Vagina (tissue), 2 donors: ENCODE measurements at places on chromosomes 12 and 14.

DNA sequence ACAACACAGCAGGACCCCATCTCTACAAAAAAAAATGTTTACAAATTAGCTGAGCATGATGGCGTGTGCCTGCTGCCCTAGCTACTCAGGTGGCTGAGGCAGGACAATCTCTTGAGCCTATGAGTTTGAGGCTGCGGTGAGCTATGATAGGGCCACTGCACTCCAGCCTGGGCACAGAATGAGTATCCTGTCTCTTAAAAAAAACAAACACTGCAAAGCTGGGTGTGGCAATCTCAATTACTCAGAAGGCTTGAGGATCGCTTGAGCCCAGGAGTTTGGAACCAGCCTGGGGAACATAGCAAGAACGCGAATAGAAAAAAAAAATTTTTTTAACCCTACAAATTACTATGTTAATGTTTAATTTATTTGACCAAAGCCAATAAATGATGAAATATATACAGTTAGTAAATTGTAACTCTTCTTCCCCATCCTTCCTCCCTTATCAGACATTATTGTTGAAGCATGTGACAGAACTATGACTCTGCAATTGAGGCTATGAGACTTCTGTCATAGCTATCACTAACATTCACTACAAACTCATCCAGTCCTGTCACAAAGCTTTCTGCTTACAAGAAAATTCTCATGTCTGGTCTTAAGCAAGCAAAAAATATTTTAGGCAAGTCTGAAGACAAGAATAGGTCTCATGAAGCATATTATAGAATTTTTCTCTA is 9.8 kb downstream of the BTBD7 start:
- no peak for DNase-seq

DNA sequence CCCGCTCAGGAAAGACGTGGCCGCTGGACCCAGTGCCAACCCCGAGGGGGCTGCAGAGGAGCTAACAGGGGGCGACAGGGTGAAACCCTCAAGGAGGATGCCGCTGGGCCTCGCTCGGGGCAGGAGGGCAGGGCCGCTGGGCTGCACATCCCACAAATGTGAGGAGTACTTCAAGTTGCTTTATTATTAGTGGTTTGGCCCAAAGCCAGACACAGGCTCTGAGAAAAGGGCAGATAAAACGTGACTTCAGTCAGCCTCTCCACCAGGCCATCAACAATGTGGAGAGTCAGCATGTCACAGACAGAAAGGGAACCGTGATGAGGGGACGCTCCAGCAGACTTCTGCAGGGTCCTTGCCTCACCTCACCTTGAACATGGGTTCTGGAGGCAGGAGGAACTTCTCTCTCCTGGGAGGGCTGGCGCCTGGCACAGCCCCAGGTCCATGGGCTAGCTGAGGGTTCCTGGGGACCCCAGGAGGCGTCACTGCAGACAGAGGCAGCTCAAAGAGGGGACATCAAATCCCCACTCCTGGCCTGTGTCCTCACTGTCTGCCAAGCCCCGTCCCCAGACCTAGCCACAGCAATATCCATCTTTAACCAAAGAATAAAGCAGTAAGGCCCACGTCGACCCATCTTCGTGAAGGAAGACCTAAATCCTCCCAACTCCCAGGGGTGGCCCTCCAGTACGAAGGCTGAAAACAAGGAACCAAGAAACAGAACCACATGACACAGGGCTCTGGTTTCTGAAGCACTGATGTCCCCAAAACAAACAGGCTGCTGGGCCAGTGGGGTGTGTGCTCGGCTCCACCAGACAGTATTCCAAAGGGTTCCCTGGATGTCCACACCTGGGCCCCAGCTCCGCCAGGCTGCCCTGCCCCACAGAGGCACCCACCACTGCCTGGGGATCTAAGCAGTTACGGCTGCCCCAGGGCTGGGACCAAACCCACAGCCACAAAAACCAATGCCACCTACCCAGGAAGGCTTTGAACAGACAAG is 35.1 kb downstream of the CCDC85C start:
- DNase-seq, result no peak

- peak; percentile 74 for DNase-seq
Observed at GRCh38 chr14:102795060-102795925, 18.0 kb downstream of the TRAF3 start.

DNA sequence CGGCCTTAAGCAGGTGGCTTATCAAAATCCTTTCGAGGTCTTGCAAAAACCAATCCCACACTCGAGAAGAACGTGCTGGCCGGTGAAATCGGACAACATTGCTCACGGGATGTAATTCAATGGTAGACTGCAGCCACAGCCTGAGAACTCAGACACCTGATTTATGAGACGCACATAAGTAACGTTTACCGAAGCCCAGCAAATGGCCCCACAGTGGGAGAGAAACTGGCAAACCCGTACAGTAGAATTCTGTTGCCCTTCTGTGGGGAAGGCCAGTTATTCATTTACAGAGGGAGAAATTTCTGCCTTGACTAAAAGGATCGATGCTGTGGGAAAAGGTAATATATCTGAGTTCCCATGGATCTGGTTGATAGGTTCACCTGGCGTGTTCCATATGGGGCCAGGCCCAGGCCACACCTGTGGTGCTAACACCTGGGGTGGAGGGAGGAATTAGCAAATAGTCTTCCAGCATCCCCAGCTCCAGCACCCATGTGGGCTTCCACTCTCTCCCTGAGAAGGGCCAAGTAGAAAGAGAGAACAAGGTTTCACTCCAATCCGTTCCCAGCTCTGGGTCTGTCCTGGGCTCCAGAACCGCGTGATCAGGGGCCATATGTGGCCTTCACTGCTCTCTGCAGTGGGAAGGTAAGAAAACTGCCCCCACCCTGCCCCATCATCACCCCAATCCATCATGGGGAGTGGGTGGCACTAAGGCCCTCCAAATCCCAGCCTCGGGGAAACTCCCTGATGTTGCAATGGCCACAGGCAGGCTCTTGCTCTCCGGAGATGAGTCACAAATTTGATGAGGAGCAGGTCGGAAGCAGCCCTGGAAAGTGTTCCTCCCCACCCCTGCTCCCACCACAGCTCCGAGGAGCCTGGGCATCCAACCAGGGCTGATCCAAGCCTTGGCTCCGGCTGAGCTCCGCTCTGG is 12.7 kb downstream of the BDKRB1 start:
- DNase-seq, result no peak

DNA sequence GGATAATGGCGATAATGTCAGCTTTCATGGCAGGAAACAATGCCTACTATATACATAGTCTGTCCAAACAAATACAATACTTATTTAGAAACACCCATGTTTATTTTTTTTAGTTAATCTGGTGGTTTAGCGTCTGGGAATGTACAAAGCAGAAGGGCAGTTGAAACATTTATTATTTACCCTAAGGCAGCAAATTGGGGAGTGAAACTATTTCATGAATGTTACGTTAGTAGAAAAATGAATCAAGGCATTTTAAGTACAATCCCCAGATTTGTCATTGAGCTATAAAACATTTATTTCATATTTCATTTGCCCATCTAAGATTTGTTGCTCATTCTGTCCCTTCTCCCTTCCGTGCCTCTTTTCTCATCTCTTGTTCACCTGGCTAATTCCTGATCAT is 87.1 kb upstream of the ATF1 start:
- no peak for DNase-seq

DNA sequence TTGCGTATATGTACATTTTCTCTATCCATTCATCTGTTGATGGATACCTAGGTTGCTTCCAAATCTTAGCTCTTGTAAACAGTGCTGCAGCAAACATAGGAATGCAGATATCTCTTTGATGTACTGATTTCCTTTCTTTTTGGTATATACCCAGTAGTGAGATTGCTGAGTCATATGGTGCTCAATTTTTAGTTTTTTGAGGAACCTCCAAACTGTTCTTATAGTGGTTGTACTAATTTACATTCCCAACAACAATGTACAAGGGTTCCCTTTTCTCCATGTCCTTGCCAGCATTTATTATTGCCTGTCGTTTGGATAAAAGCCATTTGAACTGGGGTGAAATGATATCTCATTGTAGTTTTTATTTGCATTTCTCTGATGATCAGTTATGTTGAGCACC is 44.3 kb downstream of the PELI2 start:
- no peak for DNase-seq

DNA sequence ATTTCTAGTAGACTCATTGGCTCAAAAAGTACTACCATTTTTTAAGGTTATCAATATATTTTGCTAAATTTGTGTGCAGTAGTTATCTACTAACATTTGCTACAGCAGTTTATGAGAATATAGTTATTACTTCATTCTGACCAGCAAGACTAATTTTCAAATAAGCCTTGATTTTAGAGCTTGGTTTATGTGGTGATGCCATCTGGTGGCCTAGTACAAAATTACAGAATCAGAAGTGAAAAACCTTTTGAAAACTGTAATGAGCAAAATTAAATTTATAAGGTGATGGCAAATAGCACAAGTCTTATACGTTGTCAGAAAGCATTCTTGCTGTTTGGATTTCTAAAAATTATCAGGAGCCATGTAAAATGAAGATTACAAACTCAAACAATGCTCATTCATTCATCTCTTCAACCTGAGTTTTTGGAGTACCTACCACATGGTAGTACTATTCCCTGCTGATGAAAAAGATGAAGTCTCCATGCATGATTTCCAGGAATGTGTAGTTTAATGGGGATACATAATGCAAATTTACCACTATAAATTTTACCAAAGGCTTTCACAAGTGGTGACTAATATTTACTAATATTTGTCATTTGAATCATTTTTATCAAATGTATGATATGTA is 51.0 kb downstream of the MAGOHB start:
- DNase-seq, result no peak

DNA sequence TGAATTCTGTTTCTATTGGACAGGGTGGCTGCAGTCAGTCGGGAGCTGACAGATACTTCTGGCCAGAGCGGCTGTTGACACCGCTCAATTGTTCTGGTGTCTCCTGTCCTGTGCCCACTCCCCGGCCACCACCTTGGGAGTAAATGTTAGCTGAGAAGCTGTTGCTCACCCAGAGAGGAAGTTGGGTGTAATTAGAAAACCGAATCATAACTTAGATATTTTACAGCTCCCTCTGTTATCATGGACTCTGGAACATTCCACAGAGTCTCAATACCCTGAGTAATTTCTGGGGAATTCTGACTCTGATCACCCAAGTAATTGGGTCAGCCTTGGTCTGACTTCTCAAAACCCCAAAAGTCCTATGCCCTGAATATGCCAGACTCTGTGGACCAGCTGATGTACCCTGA is 58.3 kb upstream of the RFLNA start:
- DNase-seq, result no peak

GRCh38 chr12:61029516-61029915 is 1230.7 kb upstream of the USP15 start:
- DNase-seq, result no peak

GRCh38 chr14:38646391-38646790 is 390.5 kb upstream of the CLEC14A start:
- no peak for DNase-seq

GRCh38 chr14:88488081-88488480 is 66.7 kb downstream of the PTPN21 start:
- no peak for DNase-seq

DNA sequence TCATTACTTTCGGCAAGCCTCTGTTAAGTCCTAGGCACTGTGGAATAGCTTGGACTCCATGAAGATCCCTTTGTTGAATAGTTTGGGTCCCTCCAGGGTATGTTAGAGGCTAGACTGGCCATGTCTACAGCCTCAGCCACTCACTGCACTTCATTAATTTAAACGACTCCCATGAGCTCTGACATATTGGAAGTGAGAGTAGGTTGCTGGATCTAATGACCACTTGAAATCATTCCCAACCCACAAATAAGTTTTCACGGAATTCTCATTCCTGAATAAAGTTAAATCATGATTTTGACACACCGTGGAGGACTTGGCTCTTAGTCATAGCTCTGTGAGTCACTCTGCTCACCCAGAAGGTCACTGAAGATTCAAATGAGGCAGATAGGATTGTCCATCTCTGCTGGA is 21.4 kb upstream of the APPL2 start:
- DNase-seq, result no peak

GRCh38 chr12:9367201-9367600 is 159.0 kb upstream of the PZP start:
- DNase-seq, result no peak

GRCh38 chr12:108664338-108665258 is 30.9 kb upstream of the SELPLG start:
- no peak for DNase-seq

DNA sequence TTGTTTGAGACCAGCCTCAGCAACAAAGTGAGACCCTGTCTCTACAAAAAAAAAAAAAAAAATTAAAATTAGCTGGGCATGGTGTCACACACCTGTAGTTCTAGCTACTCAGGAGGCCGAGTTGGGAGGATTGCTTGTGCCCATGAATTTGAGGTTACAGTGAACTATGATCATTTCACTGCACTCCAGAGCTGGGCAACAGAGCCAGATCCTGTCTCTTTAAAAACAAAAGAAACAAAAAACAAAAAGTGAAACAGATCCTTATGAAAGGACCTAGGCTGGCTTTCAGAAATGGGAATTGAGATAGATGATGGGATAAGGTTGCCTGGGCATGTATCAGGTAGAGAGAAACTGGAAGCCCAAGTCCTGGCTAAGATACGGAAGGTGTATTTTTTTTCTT is 13.9 kb downstream of the ACTR6 start:
- no peak for DNase-seq

DNA sequence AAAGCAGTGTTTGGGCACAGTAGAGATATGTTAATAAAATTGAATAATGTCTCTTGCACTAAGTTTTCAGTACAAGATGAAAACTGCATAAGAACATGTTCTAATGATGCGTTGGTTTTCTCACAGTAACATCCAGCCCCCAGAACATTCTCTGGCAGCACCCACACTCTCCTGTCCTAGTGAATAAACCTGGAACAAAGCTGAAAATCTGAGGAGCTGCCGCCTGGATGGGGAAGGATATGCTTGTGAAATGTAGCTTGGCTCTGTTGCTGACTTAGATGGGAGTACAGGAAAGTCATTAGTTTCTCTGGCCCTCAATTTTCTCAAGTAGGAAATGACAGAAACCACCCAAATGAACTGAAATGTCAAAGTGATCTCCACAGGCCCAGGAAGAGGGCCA is 323.8 kb downstream of the APAF1 start:
- no peak for DNase-seq

- DNase-seq, result no peak
Observed at GRCh38 chr12:60616400-60616799, 1020.6 kb downstream of the SLC16A7 start.

DNA sequence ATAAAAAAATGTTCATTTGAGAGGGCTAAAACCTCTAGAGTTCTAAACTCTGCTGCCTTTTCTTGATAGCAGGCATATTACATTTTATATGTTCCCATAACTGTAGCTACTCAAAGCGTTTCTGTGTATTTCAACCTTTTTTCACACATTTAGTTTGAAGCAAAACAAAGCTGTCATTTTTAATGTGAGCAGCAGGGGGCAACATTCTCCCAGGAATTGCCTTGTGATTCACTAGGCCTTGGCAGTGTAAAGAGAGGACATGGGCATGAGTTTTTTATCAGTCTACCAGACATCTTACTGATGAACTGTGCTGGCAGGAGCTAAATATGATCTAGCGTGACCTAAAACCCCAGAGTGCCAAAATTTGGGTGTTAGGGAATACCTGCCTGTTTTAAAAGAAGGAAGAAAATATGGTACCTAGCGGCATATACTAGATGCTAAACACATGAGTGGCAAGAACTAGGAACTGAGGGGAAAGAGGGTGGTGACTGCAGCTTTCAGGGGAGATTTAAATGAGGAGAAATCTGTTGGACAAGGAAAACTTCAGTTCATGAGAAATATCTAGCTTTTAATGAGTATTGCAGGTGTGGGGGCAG is 65.3 kb downstream of the IFT43 start:
- no peak for DNase-seq
